Hepatocyte (in vitro differentiated cells): ENCODE measurements at places on chromosomes 2 and 18.

DNA sequence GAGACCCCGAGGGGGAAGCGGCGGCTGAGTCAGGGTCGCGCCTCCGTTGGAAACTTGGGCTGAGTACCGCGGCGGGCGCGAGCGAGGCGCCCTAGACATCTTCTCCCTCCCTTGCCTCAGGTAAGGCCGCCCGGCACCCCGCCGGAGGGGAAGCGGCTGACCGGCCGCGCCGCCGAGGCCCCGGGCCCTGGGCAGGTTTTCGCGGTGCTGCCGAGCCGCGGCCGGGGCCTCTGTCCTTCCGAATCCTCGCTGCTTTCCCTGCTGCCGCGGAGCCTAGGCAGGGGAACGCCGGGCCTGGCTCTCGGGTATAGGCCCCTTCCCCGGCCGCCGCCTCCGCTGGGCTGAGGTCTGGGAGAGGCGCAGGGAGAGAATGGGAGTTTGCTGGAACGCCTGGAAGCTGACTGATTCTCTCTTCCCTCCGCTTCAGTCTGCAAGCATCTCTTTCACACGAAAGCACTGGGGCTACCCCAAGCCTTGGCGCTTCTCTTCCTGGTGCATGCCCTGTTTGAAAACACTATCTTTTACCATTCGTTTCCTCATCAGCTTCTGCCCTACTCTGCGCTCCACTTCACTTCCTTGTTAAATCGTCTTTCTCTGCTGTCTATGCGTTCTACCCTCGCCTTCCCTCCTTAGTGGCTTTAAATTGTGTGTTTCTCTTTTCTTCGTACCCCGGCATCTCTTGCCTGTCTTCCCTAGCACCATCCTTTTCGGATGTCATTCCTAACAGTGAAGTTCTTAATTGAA lies 652 bp downstream of the PPM1B start:
- peak; percentile 63 for DNase-seq

- no peak for DNase-seq
These were observed 84.5 kb downstream of the DOCK10 start for GRCh38 chr2:224957540-224958461.

DNA sequence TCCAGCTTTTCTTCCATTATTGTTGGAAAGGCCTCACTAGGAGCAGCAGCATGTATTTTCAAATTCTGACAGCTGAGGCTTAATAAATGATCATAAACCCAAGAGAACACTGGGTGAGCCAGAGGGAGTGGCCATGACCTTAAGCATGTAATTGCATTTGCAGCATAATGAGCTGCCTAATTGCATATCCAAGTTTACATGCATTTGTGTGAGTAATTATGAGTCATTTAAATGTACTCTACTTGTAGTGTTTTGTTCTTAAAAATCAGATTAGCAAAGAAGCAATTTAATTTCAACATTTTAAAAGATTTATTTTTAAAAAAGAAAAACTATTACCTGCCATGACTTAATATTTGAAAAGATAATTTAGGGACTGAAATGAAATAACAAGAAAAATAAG lies 74.8 kb downstream of the NOL10 start:
- no peak for DNase-seq

DNA sequence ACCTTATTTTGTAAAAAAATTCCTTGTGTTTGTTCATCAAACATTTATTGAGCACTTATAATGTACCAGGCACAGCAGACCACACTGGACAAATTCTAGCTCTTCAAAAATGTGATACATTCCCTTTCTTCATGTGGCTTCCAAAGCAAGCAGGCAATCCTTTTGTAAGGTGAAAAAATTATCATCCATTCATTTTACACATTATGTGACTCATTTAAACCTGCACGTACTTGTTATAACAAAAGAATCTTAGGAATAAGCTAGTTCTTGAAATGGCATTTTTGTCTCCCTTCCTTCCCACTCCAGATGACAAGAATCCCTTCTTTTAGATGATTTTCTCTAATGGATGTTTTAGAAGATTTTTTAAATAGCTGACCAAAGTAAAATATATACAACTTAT lies 104.6 kb downstream of the KLF7 start:
- no peak for DNase-seq

DNA sequence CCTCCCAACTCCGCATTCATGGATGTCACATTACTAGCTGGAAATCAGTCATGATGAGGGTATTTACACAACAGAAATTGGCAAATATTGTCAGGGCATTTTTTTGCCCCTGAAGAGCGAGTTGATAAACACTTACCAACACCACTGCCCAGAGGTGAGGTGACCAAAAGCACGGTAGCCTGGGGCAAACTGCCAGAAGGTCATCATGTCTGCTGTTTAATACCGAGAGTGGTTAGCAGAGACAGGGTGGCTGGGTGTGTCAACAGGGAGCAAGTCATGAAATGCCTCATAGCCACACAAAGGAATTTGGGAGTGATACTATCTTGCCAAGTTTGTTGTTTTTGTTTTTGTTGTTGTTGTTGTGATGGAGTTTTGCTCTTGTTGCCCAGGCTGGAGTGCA lies 37.0 kb upstream of the EPC2 start:
- no peak for DNase-seq

DNA sequence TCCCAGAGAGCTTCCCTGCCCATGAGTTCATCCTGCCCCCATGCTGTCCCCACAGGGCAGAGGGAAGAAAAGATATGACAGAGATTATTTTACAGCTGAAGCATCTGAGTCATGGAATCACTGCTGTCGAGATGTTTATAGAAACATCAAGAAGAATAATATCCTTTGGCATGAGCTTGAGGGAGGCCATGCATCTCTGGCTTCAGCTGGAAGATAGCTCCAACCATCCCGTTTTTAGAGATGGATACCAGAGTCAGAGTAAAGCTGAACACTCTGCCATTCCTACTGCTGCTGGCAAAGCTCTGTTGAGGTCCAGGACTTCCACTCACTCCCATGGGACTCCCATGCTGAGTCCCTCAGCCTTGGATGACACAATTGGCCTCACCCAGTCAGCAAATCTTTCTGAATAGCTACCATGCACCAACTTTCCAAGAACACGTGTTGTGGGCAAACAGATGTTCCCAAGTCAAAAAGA lies 167.8 kb downstream of the TTC32 start:
- no peak for DNase-seq

- DNase-seq, result peak; percentile 21
These were observed 61.5 kb upstream of the KLF7 start for GRCh38 chr2:207227062-207227748.

GRCh38 chr2:189268763-189269162 lies 89.2 kb upstream of the COL5A2 start:
- DNase-seq, result no peak

GRCh38 chr2:221264318-221264717 lies 307.8 kb downstream of the EPHA4 start:
- DNase-seq, result no peak
